HCEC 1CT (cell line): ENCODE measurements at places on chromosomes 16 and 17.

DNA sequence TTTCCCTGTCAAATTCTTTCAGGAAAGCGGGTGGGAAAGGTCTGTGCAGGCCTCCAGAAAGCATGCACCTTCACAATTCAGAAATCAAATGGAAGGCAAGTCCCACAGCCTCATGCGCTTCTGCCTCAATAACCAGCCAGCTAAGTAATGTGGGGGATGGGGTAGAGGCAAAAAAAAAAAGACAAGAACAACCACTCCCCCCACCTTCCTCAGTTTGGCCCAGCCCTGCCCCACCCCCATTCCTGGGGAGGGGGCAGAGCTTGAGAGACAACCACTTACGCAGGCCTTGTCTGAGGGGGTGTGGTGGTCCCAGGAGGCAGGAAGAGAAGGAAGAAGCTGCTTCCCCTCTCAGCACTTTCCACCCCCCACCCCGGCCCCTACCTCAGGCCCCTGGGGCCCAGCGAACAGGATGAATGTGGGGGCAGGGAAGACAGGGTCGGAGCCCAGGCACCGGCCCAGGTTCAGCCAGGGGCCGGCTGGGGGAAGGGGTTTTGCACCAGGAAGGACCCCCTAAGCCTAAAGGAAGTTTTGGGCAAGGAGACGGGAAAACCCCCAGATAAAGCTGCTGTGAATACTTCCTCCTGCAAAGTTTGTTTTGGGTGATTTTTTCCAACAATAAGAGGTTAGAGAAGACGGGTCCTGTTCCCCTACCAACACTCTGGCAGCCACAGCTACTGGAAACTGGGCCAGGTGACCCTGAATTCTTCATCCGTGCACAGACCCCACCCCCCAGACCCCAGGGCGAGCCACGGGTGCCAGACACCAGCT is 1.2 kb downstream of the JUP start:
- DNase-seq: no peak

GRCh38 chr16:46731691-46732555 is 16.2 kb downstream of the MYLK3 start:
- DNase-seq: no peak

DNA sequence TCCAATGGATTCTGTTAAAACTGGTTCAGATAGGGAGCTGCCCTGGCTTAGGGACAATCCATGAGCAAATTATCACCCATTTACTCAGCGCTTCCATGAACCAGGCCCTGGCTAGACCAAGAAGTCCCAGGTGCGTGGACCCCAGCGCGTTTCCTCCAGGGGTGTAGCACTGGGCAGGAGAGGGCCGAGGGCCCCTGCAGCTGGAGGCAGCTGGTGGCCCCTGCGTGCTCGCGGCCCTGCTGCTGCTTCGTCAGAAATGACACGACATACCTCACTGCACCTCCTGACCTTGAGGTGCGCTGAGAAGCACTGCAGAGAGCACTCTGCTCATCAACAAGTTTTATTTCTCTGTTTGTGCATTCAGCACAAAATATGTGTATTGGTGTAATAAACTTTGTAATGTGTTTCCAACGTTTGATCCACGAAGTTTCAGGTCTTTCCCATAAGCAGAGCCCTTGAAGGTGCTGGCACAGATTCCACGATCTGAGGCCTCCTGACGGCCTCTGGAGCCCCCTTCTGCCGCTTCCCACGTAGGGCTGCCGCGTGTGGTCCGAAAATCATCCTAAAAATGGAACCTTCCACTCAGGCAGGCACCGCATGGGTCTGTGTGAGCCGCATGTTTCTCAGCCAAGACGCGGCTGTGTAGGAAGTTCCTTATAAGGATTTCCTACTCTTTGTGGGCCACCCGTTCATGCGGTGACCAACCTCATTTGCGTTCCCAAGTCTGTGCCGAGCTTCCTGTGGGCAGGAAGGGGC is 50.8 kb upstream of the ZCCHC14 start:
- no peak for DNase-seq

GRCh38 chr17:80132906-80133625 is 13.9 kb downstream of the EIF4A3 start:
- DNase-seq: no peak

- no peak for DNase-seq
Observed at GRCh38 chr16:56278196-56278855, 87.0 kb downstream of the GNAO1 start.

DNA sequence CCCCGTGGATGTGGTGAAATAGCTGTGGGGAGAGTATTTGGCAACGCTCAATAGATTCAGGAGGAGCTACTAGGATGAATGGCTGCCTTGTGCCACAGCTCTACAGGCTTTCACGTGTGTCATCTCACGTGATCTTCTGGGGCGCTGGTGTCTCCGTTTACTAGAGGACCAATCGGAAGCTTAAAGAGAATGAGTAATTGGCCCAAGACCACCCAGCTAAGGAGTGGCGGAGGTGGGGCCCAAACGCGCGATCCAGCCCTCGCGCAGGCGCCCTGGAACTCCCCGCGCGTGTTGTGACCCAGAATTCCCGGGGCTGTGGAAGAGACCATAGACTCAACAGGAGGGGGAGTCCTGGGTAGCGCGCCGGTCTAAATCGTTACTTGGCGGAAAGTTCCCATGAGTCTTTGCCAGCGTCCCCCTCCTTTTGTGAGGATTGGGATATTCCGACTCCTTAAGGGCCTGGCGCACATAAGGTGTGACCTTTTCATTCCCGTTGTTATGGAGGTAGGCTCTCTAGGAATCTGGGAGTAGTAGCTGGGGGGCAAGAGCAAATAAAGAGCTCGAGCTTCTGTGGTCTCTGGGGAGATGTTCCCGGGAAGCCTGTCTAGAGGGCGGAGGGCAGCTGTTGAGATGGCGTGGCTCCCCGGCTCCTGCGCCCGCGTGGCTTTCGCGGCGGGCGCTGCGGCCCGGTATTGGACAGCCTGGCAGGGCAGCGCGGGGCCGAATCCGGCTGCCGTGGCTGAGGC is 23.4 kb downstream of the TRPV2 start:
- peak; percentile 99 for DNase-seq

- DNase-seq: no peak
Observed at GRCh38 chr17:74738051-74738996, 1.3 kb downstream of the RAB37 start.

DNA sequence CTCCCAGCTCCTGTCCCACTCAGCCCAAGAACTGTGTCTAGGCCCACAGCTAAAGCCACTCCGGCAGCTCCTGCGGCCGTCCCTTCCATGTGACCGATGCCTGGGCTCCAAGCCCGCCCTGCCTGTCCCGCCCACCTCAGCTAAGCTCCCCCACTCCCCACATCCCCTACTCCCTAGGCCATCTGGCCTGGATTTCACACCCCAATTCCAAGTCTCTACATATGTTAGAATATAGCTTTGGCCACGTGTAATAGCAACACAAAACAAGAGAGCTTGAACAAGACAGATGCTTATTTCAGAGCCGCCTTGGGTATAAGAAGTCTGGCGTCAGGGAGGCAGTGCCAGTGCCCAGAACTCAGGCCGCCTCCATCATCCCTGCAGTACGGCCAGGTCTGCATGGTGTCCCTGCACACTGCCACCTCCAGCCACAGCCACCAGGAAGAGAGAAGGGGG is 30.0 kb upstream of the USP22 start:
- no peak for DNase-seq

DNA sequence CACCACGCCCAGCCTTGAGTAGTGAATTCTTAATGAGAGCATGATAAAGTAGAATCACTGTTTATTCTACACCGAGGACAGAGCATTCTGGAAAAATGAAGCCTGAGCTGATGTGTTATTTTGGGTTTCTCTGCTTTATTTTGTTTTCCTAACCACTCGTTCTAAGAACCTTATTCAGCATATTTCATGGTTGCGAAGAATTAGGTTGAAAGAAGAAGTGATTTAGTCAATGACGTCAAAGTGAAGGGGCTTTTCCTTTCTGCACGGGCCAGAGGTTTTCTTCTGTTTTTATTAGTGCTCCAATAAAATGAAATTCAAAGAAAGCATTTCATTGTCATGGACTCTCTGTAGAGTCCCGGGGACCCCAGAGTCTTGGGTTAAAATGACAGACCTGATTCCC is 178.5 kb downstream of the MAF start:
- DNase-seq: no peak

- DNase-seq: no peak
Observed at GRCh38 chr17:47670064-47670463, 20.3 kb downstream of the KPNB1 start.

GRCh38 chr17:64520359-64520758 is 13.6 kb downstream of the CEP95 start:
- no peak for DNase-seq

- no peak for DNase-seq
Observed at GRCh38 chr17:8138374-8138671, 13.9 kb downstream of the PER1 start.

DNA sequence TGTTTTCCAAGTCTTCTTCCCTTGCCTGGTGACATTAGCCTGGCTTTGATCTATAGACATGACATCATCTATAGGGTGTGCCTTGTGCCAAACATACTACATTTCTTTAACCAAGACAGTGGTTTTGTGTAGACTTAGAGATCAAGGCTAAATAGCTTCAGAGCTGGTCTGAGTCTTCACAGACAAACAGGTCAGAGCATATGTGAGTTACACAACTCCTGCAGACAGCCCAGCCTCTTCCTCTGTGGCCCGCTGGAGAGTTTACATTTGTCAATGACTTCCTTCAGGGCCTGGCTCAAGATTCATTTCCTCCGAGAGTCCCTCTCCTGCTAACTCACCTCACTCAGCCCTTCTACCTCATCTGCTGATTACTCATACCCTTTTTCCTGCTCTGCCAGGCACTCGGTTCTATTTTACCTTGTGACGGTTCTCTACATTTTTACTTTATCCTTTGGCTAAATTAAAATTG is 73.1 kb upstream of the TANC2 start:
- peak; percentile 81 for DNase-seq

GRCh38 chr17:74850914-74851313 is 8.8 kb downstream of the GRIN2C start:
- no peak for DNase-seq

DNA sequence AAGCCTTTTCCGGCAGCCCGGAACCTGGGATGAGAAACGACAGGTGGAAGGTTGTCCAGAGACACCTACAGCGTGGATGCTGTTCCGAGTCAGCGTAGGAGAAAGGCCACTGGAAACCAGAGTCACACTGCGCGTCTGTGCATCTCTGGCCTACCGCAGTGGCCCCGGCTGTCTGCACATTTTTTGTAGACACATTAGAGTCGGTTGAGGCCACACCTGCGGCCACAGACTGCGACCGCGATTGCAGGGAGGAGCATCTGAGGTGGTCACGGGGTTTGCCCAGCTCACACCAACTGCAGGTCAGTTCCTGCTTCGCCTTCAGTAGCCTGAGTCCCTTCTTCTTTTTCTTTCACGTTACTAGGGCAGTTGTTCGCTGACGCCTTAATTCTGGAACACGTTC is 52.4 kb downstream of the WDR45B start:
- DNase-seq: no peak

DNA sequence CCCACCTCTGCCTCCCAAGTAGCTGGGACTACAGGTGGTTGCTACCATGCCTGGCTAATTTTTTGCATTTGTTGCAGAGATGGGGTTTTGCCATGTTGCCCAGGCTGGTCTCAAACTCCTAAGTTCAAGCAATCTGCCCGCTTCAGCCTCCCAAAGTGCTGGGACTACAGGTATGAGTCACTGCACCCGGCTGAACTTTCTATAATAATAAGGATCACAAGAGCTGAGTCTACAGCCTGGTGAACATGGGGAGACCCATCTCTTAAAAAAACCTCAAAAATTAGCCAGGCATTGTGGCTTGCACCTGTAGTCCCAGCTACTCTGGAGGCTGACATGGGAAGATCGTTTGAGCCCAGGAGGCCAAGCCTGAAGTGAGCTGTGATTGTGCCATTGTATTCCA is 53.5 kb downstream of the WDR59 start:
- DNase-seq: no peak

DNA sequence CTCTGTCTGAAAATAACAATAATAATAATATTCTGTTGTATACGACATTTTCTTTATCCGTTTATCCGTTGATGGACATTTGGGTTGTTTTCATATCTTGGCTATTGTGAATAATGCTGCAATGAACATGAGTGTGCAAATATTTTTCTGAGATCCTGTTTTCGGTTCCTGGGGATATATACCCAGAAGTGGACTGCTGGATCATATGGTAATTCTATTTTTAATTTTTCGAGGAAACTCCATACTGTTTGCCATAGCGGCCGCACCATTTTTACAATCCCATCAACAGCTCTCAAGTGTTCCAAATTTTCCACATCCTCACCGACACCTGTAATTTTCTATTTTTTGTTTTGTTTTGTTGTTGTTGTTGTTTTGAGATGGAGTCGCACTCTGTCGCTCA is 5.3 kb upstream of the PRSS41 start:
- DNase-seq: no peak

DNA sequence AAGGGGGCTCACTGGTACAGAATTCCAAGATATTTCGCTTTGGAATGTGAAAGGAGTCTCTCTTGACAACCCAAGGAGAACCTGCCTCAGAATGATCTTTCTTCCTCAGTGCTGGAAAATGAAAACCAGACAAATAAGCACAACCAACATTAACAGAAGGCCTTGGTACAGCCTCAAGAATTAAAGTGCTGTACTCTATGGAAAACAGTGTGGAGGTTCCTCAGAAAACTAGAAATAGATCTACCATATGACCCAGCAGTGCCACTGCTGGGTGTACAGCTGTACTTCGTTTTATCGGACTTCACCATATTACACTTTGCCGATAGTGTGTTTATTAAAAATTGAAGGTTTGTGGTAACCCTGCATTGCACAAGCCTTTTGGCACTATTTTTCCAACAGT is 25.2 kb downstream of the HLF start:
- no peak for DNase-seq

GRCh38 chr16:58451945-58452401 is 48.0 kb upstream of the NDRG4 start:
- peak; percentile 83 for DNase-seq
